Cortex of kidney (tissue), 1 donor: ENCODE measurements at places on chromosomes 4 and X.

GRCh38 chr4:158778712-158779111 lies 9.9 kb downstream of the FNIP2 start:
- DNase-seq: no peak

- DNase-seq: no peak
These were observed 12.0 kb upstream of the GPM6A start for GRCh38 chr4:175824076-175824475.

GRCh38 chr4:83558059-83558653 lies 22.2 kb downstream of the GPAT3 start:
- DNase-seq: no peak

DNA sequence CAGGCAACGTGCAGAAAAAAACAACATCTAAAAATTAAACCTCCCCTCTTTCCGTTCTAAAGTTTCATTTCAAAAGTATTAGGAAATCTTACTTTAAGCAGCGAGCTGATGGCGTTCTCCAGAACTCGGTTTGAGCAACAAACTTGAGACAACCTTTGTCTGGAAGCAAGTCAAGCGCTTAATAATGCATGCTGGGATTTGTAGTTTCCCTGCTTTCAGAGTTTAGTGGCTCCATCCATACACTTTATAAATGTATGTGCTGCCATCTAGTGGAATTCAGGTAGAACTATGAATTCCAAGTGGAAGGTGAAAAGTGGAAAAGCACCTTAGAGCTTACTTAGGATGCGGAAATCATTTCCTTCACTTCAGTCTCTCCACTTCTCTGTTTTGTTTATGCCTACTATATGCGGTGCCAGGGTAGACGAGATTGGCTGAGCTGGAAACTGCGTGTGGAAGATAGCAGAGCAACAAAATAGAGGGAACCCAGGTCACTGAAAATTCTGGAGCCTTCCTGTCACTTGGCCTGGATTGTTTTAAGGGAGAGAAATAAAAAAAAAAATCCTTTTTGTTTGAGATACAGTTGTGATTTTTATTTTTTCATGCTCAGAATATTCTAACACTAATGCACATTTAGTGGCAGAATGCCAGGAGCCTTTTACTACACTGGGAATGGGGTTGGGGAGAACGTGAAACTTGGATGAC lies at the start of gene BDH2:
Gene BDH2 (minus strand): TSS at position 144 of the 702 bp plus-strand sequence. CDS start 3,580 bp downstream, outside the sequence.
- no peak for DNase-seq

GRCh38 chrX:19360903-19361302 lies 17.2 kb downstream of the PDHA1 start:
- no peak for DNase-seq

DNA sequence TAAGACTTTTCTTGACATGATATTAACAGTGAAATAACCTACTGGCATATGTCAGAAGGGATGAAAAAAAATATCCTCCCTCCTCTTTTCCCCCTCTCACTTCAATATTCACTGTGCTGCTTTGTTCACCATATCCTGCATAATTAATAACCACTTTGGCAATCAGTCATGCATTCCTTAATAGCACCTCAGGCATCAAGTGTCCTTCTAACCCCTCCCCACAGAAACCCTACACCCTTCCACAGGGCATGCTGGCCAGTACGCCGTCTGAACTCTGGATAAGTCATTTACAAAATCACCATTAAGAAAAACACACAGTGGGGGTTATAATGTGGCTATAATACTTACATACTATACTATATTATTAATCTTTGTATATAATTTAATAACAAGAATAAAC lies 165.9 kb downstream of the PDGFC start:
- no peak for DNase-seq

DNA sequence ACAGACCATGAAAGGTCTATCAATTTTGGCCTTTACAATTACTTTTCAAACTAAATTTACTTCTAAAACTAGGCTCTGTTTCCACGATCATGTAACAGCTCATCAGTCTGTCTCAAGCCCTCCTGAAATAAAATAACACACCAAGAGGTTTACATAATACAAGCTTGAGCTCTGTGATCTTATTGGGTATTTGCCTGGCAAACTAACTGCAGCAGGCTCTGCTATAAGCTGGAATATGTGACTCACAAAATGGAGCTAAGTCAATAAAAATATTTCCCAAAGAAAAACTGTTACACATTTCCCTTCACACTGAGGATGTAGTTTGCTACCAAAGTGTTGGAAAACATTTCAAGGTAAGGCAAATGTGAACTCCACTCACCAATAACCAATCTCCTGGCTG lies 94.7 kb upstream of the GPM6B start:
- DNase-seq: no peak

- no peak for DNase-seq
These were observed 281.3 kb downstream of the PPP3CA start for GRCh38 chr4:101065935-101066485.

DNA sequence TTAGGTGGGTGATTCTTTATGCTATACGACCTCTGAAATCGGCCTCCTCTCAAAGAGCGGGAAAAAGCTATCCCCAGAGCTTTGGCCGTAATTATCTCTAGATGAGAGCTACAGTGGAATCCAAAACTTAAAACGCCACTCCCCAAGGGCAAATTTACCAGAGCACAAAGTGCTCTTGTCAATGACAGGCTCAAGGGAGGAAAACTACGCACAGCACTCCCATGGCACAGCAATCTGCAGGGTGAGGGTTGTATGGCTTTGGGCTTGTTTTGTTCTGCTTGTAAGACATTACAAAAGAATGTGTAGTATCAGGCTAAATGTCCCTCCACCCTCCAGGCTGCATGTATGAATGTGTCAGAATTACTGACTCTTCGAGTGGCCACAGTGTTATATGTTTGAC lies 44.0 kb downstream of the ARHGEF6 start:
- no peak for DNase-seq

- DNase-seq: no peak
These were observed 127.9 kb downstream of the SHROOM3 start for GRCh38 chr4:76562836-76563453.

DNA sequence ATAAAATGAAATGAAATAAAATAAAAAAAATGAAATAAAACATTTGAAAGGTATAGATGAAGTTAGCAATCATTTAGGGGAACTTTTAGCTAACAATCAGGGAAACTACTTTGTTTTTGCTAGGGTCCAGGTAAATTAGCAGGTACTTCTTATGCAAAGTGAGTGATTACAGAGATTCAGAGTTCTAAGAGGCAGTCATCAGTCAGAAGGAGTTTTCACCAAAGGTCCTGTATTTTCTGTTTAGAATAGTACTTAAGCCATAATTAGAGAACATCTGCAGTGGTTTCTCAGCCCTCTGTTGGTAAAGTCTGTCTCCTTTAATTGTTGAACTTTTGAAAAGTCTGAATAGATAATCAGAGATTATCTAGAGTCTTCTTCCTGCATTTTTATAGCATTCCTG lies 50.6 kb downstream of the STIM2 start:
- no peak for DNase-seq

- DNase-seq: no peak
These were observed 358.2 kb downstream of the BCOR start for GRCh38 chrX:39739585-39739984.

DNA sequence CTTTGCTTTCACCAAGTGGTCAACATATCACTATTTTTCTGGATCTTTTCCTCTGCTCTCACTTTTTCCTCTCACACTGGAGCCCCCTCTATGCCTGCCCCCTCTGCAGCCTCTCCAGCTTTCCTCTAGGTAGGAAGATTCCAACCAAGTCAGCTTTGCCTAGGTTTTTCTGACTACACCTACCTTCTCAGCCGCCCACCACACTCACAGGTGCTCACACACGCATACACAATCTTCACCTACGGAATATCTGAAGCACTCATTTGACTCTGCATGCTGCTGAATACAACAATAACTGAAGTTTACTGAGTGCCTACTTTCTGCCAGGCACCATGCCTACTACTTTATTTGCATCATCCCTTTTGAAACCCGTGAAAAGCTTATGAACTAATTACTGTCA lies 328.0 kb downstream of the PPP3CA start:
- no peak for DNase-seq

- DNase-seq: no peak
These were observed 56.6 kb downstream of the CHST7 start for GRCh38 chrX:46630141-46630540.

GRCh38 chr4:101284546-101284945 lies 62.8 kb downstream of the PPP3CA start:
- DNase-seq: no peak

- DNase-seq: no peak
These were observed 110.1 kb downstream of the FBXO8 start for GRCh38 chr4:174173360-174173759.

GRCh38 chr4:21507439-21507838 lies 441.1 kb downstream of the KCNIP4 start:
- no peak for DNase-seq

- no peak for DNase-seq
These were observed 1049.1 kb upstream of the TENM3 start for GRCh38 chr4:181194096-181194495.

GRCh38 chr4:183873409-183874185 lies 31.5 kb upstream of the STOX2 start:
- DNase-seq: no peak

DNA sequence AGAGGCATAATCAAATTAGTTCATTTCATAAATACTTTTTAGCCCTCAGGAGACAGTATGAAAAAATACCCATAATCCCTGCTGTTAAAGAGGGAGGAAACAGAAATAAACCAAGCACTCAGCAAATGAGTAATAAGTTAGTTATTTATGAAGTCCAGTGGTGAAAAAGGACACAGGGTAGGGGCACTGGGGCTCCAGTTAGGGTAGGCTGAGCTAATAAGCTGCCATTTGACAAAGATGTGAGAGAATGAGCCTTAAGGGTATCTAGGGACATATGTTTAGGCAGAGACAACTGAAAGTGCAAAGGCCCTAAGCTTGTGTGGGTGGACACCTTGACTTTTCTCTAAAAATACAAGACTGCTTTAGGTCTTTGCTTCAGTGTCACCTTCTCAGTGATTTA lies 94.4 kb downstream of the IL15 start:
- DNase-seq: no peak

- no peak for DNase-seq
These were observed 135.5 kb downstream of the REPS2 start for GRCh38 chrX:17081968-17082367.

DNA sequence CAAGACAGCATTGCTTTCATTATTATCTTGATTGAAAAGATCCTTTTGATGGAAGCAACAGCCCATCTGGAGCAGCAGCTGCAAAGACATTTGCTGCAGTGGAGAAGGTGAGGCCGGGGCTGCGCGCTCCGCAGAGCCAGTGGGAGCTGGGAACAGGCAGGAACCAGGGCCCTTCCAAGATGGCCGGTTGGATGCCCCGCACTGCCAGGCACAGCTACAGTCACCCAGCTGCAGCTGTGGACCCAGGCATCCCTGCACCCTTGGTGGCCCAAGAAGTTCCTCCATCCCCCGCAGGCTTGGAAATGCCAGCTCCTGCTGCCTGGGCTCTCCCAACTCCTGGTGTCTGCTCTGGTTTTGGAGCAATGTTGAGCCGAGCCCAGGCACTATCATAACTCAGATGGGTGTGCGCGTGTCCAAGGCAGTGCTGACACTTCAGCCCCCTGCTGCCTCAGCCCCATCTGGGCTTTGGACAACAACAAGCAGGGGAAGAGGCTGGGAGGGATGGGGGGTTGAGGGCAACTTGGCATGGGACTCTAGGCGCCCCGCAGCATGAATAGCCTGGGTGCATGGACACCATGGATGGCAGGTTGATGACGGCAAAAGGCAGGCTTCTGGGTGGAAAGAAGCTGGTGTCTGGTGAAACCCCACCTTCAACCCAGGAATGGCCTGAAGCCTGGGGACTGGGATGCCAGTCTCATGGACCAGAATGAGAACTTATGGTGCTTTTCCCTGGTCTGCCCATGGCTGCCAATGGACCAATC lies 371.8 kb downstream of the FSTL5 start:
- DNase-seq: no peak

- DNase-seq: no peak
These were observed 7.9 kb downstream of the SLC10A6 start for GRCh38 chr4:86841309-86841708.

- DNase-seq: no peak
These were observed 264.8 kb downstream of the CAMK2D start for GRCh38 chr4:113496698-113497097.

GRCh38 chrX:136185401-136186022 lies 38.2 kb downstream of the FHL1 start:
- DNase-seq: no peak

- DNase-seq: no peak
These were observed 3.6 kb upstream of the BBS12 start for GRCh38 chr4:122728856-122729255.

- no peak for DNase-seq
These were observed 188.4 kb upstream of the TBC1D9 start for GRCh38 chr4:140944572-140944971.

DNA sequence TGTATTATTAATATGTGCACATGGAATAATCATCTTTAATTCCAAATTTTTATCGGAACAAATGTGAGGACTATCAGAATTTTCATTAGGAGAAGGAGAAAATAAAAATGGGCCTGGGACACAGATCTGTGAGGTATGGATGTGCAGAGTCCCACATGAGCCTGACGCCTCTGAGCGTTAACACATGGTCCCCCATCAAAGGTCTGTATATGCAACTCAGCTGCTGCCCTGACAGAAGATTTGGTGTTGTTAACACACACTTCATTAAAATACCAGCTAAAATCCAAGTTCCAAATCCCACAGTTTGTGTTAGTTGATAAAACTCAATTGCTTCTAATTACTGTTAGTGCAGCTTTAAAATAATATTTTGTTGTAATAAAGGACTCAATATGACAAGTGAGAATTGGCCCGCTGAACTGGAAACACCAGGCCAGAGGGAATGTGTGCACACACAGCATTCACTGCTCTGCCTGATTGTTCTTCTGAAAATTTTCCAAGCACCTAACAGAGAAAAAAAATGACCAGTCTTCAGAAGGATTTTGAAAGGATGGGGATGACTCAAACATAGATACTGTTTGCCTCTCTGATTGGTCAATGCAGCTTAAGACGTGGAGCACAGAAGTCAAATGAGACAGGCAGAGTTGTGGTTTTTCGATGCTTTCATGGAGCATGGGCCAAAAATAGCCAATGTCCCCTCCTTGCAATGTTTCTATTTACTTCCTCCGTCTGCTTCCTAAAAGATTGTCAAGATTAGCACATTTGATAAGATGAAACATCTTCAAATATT lies 266.6 kb downstream of the NKX6-1 start:
- no peak for DNase-seq

DNA sequence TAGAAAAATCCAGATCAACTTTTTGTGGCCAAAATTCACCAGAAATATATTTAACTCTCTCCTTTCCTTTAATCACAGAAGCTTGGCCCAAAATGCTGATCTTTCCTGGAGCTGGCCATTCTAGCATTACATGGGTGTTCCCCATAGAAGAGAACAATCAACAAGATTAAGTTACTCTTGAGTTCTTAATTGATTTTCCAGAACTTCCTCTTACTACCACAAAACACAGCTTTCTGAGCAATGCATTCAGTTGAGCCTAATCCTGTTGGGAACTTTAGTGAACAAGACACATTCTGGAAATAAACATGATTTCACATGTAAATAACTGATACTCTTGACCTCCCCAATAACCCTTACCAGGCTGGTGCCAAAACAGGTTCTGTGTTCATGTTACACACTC lies 45.4 kb upstream of the STIM2 start:
- no peak for DNase-seq

- no peak for DNase-seq
These were observed 62.8 kb downstream of the PPP1R2C start for GRCh38 chrX:42714981-42715700.
